ENCODE measurements at places on chromosomes 6 and 20.

- no peak for DNase-seq
These were observed 1.6 kb downstream of the ZMYND8 start for GRCh38 chr20:47354714-47355488.

DNA sequence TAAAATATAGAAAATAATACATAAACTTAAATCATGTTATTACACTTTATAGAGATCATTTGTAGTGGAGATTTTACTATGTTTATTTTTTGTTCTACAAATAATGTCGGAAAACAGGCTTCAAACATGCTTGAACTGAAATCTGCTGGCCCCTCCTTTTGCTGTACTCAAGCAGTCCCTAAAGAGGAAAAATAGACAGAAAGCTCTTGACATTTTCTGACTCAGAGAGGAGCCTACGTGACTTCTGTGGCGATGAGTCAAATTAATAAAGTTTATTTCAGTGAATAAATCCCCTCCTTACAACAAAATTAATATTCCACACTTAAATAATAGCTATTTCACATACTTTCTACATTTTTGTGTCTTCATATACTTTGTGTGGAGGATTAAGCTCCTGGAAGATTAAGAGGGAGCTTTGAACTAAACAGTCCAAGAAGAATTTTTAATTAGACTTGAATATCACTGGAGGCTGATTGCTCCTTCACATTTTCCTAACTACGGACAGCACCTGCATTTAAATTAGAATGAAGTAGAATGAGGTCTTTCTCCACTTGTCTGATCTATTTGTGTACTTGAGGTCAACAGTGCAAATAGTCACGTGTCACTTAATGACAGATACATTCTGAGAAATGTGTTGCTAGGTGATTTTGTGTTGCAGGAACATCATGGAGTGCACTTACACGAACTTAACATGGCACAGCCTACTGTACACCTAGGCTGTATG lies 1.7 kb upstream of the TREM1 start:
- DNase-seq = no peak

DNA sequence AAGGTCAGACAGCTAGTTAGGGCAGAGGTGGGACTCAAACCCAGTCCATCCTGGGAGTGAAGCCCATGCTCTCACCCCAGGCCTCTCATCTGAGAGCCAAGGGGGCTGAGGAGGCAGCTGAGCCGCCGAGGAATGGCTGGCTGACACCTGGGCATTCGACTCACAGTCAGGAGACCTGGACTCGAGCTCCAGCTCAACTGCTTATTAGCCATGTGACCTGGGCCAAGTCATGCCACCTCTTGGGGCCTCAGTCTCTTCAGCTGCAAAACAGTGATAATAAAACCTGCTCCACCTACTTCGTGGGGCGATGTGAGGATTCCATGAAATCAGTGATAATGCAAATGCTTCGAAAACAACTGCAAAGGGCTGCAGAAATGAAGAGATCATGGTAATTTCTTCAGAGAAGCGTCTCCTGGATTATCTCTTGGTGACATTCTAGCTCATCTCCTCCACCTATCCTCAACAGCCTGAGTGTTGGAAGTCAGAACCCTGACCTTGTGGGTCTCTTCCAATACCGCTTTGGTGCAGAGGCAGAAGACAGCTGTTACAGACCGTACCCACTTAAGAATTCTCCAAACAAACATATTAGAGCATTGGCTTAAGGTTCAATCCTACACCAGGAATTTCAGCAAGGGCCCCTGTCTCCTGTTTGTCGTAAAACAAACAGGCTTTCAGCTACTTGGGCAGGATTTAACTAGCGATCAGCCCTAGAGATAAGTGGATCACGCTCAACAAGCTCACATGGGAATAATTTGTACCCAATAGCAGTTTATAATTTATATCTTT lies 60.0 kb upstream of the PIM1 start:
- no peak for DNase-seq

DNA sequence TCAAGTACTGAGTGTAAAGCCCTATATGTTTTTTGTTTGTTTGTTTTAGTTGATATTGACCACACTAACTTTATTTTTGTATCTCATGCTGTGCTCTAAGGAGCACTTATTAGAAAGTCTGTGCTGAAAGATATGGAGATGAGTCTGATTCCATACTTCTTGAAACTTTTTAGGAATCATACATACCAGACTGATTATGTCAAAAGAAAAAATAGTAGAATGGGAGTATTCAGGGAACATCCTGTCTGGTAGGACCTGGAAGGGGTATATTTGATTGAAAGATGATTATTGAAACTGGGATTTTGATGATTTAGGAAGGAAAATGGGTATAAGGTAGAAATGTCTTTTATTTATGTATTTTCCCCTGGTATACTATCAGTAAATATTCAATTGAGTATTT lies 111.4 kb downstream of the QKI start:
- no peak for DNase-seq

DNA sequence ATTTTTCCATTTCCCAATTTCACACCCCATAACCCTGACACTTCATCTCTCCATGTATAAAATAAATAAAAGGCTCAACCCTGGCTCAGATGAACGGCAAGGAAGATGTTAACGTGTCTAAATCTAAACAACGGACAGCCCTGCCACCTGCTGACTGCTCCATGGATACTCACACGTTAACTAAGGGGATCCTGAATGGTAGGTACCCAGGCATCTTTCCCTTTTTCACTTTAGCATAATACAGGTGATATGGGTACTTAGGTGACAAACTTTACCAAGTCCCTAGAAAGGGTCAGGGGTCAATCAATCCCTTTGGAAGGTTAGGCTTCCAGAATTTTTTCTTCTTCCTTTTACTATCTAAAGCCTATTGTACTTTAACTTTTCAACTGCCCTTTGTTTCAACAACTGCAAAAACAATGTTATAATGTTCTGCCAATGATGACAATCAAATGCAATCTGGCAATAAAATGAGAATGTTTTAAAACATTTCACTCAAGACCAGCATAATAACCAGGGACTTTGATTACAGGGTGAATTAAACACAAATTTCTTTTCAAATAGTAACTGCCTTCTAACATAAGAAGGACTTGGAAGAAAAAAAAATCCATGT lies 52.4 kb upstream of the IPCEF1 start:
- no peak for DNase-seq

DNA sequence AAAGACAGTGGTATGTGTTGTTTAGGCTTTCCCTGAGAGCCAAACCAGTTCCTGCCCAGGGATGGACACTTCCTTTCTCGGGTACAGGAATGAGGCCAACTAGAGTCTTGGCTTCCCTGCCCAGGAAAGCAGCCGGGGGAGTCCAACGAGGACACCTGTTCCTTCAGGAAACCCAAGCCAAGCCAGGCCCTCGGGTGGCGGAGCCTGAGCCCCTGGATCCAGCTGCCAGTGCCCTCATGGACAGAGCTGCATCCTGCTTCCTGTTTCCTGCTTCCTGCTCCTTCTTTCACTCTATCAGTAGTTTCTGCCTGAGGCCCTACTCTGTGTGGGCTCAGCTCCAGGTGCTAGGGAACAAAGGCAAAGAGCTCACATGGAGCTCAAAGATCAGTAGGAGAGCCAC lies 7.9 kb upstream of the SIRPA start:
- DNase-seq = no peak

GRCh38 chr20:53900380-53900999 lies 169.9 kb downstream of the BCAS1 start:
- DNase-seq = no peak

DNA sequence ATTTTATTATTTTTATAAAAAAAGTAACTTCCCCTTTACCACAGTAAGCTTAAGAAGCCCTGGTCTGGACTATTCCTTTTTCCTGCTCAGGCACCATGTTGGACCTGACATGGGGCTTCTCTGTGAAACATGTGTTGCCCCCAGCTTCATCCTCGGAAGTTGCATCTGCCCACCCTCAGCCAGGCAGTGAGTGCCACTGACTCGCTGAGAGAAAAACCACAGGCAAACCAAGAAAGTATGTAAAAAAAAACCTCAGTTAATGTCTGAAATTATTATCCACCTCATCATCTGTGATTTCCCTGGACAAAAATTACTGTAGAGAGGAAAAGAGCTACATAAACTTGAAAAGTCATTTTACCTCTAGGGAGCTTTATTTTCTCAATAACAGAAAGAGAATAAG lies 109.9 kb upstream of the MCHR2 start:
- no peak for DNase-seq

- DNase-seq = no peak
These were observed 177.3 kb upstream of the TENT5A start for GRCh38 chr6:81929828-81930227.

DNA sequence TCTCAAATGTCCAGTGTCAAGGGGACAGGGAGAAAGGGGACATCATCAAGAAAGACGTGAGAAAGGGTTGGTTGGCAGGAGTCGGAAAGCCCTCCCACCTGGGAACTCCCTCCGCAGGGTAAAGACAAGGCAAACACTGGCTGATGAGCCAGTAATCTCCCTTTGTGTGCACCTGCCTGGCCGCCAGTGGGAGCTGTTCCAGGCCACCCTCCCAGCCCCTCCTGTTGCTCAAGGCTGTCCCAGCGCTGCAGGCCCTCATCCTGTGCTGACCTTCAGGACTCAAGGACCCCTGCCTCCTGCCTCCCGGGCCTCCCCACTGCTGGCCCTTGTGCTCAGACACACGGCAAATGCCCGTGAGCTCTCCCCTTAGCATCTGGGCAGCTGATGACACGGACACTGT lies 7.4 kb downstream of the FRMD1 start:
- DNase-seq = no peak

DNA sequence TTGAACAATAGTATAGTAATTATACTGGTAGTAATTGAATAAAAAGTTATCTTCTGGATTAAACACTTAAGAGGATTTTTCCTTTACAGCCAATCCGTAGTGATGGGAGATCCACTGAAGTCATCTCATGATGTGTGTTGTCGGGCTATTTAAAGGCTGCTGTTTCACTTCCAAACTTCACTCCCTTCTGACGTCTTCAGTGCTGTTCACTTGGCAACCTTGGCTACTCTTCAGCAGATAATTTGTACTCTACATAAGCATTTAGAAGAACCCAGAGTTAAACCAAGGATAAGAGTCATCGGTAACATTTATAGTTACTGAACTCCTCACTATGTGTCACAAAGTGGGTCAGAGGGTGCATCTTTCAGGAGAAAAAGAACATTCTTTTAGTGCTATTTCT lies 179.1 kb upstream of the EYA4 start:
- DNase-seq = no peak

DNA sequence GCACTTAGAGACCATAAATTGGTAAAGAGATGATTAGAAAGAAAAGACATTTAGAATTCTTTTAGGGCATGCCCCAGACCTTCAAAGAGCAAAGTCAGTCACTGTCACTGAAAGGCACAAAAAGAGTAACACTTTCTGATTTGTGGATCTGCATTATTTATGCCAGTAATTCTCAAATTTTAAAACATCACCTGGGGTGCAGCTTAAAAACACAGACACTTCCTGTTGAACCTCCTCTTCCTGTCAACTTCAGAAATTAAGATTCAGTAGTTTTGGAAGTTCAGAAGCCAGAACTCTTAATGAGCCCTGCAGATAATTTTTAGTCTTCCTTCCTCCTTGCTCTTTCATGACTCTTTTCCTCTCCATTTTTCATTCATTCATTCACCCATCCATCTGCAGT lies 137.5 kb downstream of the NRN1 start:
- no peak for DNase-seq

DNA sequence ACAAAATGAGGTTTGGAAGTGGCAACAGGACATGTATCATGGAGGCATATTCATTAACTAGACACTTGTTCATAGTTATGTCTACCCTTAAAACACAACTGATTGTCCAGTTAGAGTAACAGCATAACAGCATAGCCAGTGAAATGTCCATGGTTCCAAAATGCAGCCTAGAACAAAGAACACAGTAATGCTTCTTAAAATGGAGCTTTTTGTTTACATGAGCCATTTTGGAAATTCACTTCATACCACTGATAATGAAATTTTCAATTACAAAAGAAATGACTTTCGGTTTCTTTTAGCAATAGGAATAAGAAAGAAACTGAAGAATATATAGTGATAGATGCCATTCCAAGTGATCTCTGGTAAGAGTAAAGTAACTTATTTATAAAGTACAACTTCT lies 111.1 kb upstream of the DST start:
- DNase-seq = no peak

GRCh38 chr20:45701873-45702272 lies at the start of gene WFDC13:
Gene WFDC13 (plus strand): TSS chr20:45702038. CDS start chr20:45702124, 86 bp downstream.
- DNase-seq = no peak

DNA sequence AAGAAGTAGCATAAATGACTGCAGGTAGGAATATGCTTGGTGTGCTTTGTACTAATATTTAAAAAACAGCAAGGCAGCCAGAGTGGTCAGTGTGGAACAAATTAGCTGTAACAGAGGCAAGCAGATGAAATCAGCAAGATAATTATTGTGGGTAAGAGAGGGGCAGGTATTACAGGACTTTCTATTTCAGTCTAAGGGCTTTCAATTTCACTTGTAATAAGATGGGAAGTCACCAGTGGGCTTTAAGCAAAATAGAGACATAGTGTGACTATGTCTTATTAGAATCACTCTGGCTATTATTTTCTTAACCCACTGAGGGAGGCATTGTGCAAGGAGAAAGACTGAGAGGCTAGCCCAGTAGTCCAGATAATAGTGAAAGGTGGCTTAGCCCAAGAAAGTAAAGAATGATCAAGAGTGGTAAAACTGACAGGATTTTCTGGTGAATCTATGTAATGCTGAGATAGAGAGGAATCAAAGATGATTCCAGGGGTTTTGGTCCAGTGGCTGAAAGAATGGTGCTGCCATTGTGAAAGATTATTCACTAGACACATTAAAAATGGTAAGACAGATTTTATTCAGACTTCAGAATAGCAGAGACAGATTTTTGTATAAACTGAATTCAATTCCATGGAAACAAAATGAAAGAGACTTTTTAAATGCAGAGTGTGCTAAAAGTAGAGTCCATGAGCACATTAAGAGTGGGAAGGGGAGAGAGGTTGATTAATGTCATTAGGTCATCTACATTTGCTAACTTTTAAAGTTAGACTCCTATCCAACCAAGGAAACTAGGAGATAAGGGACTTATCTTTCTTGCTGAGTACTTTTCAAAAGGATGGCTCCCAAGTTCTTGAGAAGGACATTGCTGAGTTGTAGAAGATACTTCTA lies 1136.0 kb downstream of the HACE1 start:
- no peak for DNase-seq

DNA sequence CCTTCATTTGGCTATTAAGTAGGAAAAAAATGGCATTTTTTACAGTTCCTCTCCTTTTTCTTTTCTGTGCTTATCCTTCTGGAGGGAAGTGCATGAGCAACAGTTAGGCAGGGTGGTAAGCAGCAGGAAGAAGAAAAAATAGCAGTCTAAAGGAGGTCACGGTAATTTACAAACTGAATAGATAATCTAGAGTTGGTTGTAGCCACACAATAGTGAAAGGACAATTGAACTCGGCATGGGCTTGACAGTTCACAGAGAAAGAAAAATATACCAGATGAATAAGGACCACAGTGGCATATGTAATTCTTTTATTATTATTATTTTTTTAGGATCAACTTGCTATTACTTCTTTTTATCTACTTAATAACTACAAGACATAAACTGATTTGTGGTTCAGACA lies 358.6 kb downstream of the BTBD9 start:
- DNase-seq = no peak

Data from dorsolateral prefrontal cortex (tissue), 122 donors.